ENCODE measurements at places on chromosomes 16 and 17. TPM values are rescaled to one million over a fixed set of nuclear protein-coding genes. Genes with fewer than 3 reads are reported as not detected.
A peak's percentile ranks its signal among the peaks of the same experiment; 100 is the strongest.

GRCh38 chr17:44312396-44313104, 4.1 kb downstream of the RUNDC3A start:
- H3K4me1 ChIP-seq: no peaks in the 10 kb centered on the region
- H3K4me3 ChIP-seq: no peak overlapping the region
- no peaks in the 10 kb centered on the region for H3K36me3 ChIP-seq
- H3K27me3 ChIP-seq: peaks cover 19% of the 10 kb centered on the region
- DNase-seq: no peak

GRIN2C gene
- not detected for total RNA-seq

GRCh38 chr16:30820952-30821421, 34.0 kb upstream of the ZNF629 start:
- H3K36me3 ChIP-seq: no peaks in the 10 kb centered on the region
- H3K4me1 ChIP-seq: no peaks in the 10 kb centered on the region
- no peak for DNase-seq

KRT31 gene
- total RNA-seq: not detected

DNA sequence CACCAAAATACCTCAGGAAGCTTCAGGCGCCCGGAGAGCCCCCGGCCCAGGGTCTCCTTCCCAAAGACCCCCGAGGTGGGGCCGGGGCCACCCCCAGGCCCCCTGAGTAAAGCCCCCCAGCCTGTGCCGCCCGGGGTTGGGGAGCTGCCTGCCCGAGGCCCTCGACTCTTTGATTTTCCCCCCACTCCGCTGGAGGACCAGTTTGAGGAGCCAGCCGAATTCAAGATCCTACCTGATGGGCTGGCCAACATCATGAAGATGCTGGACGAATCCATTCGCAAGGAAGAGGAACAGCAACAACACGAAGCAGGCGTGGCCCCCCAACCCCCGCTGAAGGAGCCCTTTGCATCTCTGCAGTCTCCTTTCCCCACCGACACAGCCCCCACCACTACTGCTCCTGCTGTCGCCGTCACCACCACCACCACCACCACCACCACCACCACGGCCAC, 6.7 kb upstream of the TMEM88 start:
- no peaks in the 10 kb centered on the region for H3K4me1 ChIP-seq
- H3K27me3 ChIP-seq: no peaks in the 10 kb centered on the region
- DNase-seq: no peak
- H3K4me3 ChIP-seq: no peak overlapping the region
- H3K36me3 ChIP-seq: no peaks in the 10 kb centered on the region

HSF4 gene
- 6.4 TPM for total RNA-seq

DNA sequence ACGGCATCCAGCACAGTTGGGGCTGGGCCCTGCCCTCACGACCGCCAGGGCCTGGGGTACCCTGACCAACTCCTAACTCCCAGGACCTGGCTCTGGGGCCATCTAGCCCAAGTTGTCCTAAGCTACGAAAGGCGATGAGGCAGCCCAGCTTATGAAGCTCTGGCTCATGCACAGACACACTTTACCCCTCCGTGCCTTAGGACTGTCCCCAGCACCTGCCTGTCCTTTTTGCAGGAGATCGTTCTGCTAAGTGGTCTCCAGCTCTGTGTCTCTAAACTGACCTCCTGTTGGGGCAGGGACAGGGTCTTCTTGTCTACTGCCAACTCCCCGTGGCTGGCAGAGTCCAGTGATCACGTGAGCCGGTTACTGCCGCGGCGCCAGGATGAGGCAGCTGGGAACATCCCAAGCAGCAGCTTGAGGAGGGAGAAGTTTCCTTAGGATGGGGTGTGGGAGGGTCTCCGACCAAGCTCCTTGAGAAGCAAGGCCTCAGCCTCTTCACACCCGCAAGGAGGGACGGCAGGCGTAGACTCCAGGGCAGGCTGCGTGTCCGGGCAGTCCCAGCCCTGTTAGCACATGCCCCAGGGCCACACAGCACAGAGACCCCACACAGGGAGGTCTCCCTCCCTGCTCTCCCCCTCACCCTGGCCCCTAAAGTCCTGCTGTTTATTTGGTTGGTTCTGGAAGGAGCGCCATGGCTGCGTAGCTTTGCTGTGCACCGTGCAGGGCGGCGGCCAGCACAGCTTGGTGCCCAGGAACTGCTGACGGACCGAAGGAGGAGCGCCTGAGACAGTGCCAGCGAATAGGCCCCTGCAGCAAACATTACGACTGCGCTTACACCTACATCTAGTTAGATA, 16.4 kb upstream of the METRNL start:
- DNase-seq: no peak
- no peak overlapping the region for H3K27ac ChIP-seq
- no peaks in the 10 kb centered on the region for H3K4me1 ChIP-seq
- H3K27me3 ChIP-seq: no peaks in the 10 kb centered on the region
- no peak overlapping the region for H3K4me3 ChIP-seq

DNA sequence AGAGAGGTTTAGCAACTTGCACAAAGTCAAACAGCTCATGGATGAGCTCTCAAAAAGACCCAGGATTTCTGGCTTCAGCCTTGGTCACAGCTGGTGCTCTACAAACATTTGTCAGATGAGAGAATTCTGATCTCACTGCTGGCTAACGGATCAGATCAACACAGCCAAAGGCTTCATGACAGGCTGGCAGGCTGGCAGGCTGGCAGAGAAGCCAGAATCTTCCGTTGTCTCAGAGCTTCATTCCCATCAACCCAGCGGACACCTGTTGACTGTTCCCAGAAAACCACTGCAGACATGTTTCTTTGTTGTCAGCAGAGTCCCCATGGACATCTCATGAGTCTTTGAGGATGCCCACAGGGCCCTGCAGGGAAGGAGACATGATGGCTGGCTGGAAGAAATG, 303.8 kb upstream of the ASIC2 start:
- no peak for DNase-seq
- no peaks in the 10 kb centered on the region for H3K27me3 ChIP-seq
- no peak overlapping the region for H3K4me3 ChIP-seq
- no peaks in the 10 kb centered on the region for H3K4me1 ChIP-seq
- H3K36me3 ChIP-seq: no peaks in the 10 kb centered on the region

DNA sequence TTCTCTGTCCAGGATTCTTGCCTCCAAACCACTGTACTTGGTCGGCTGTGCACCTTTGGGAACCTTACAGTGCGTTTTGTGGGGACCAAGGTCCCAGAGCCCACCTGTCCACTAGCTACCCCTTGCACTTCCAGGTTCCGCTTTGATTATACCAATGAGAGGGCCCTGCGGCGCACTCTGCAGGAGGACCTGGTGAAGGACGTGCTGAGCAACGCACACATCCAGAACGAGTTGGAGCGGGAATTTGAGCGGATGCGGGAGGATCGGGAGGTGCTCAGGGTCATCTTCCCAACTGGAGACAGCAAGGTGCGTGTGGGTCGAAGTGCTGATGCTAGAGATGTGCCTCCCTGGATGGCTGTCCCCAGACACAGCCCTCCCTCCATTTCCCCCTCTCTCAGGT, 18.8 kb downstream of the POLR2A start:
- H3K4me1 ChIP-seq: no peaks in the 10 kb centered on the region
- peak; percentile 22 for DNase-seq
- H3K36me3 ChIP-seq: peaks cover 86% of the 10 kb centered on the region
- H3K27ac ChIP-seq: no peak overlapping the region
- no peak overlapping the region for H3K4me3 ChIP-seq
- H3K27me3 ChIP-seq: no peaks in the 10 kb centered on the region
